ENCODE measurements at places on chromosomes 1 and 21.

DNA sequence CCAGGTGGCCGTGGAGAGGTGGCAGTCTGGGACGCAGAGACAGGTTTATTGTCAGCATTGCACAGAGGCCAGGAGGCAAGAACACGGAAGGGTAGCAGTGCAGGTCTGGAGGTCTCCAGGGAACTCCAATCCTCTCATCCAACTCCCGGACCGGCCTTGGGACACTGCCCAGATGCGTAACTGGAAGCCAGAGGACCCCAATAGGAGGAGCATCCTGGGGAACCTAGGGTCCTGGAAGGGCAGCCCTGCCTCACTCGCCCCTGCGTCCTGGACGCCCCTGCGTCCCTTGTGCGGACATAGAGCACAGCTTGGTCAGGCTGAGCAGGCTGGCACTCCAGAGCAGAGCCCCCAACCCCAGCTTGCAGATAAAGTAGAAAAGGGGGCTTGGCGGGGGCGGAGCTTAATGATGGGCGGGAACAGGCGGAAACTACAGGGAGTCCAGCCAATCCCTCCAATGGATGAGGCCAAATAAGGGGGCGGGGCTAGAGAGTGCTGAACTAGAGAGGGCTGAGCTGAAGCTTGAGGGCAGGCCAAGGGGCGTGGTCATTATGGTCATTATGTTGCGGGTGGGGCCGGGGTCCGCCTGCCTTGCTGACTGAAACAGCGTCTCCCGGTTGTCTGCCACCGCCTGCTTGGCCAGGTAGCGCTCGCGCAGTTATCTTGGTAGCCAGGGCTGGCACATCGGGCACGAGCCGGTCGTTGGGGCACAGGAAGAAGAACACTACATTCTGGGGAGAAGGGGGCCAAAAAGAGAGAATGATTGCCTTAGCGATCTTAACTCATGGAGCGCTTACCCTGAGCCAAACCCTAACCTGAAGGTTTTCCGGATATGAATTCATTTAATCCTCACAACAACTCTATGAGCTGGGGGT lies 3.7 kb upstream of the ARHGEF19 start:
- no peak for DNase-seq

DNA sequence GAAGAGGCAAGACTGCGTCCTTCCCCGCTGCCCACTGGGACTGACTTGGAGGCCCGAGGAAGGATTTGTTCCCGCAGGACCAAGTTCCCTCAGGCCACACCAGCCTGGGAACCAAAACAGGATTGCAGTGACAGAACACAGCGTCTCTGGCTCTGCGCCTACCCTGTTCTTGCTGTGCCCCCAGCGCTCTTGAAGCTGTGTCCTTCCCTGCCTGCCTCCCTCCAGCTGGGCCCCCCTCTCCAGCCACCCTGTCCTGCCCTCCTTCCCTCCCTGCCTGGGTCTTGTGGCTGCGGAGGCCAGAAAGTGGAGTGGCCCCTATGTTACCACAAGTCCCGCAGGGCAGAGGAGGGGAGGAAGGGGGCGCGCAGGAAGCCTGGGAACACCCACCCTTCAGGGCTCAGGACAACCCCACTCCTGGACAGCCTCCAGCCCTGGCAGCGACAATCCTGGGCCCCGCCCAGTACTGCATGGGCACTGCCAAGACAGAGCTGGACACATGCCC lies 164.9 kb downstream of the DYRK1A start:
- DNase-seq, result no peak

DNA sequence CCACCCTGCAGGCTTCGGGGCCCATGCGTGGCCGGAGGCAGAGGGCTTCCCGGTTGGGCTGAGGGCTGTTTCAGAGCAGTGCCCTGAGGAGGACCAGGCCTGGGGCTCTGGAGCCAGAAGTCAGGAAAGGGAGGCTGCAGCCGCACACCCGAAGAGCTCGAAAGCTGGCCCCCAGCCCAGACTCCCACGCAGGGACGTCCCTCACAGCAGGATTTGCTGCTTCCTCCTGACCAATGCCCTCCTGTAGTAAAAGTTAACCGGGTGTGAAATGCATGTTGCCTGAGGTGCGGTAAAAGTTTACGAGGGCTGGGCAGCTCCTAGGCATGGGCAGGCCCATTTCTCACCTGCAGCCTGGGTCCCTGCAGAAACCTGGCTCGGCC lies 101.5 kb upstream of the ARHGEF16 start:
- DNase-seq, result no peak

DNA sequence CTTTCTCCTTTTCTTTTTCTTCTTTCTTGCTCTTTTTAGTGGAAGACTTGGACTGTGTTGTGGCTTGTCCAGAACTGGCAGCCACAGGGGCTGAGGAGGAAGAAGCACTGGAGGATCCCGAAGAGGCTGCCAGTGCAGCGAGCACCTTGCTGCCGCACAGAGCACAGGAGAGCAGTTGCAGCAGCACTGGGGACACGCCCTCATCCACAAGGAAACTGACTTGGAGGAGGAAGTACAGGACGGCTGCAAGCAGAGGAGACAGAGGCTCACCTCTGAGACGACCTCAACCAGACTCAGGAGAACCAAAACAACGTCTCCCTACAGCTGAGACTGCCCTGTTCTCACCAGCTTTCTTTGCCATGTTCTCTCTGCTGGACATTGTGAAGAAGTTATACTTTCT lies 88.9 kb downstream of the UBR4 start:
- no peak for DNase-seq

- DNase-seq, result no peak
Observed at GRCh38 chr1:196960854-196961253, 16.5 kb upstream of the CFHR5 start.

GRCh38 chr1:58585581-58586151 lies 8.6 kb upstream of the TACSTD2 start:
- no peak for DNase-seq

GRCh38 chr1:155962599-155963211 lies 15.6 kb downstream of the ARHGEF2 start:
- no peak for DNase-seq

GRCh38 chr1:109739738-109740614 lies 862 bp downstream of the GSTM3 start:
- peak; percentile 57 for DNase-seq

GRCh38 chr1:15001317-15001915 lies 152.1 kb upstream of the TMEM51 start:
- no peak for DNase-seq

DNA sequence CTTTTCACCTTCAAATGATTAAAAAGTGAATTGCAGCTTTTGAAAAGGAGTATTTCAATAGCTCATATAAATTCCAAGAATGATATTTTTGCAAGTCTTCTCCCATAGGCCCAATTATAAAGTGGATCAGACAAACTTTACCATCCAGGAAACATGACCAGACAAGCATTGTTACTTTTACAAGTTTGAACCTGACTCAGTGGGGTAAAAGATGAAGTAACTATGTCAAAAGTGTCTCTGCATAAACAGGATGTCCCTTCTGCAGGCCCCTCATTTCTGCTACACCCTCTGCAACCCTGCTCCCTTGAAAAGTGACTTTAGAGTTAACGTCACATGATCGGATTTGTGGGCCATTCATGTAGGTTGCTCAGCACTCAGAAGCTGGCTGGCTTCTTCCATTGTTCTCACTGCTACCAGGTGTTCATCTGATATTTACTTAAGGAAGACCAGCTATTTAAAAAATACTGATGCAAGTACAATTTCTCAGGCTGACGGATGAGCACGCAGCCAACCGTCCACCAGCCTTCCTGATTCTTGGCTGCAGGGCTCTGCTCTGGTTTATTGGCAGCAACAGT lies 32.3 kb downstream of the URB1 start:
- no peak for DNase-seq

DNA sequence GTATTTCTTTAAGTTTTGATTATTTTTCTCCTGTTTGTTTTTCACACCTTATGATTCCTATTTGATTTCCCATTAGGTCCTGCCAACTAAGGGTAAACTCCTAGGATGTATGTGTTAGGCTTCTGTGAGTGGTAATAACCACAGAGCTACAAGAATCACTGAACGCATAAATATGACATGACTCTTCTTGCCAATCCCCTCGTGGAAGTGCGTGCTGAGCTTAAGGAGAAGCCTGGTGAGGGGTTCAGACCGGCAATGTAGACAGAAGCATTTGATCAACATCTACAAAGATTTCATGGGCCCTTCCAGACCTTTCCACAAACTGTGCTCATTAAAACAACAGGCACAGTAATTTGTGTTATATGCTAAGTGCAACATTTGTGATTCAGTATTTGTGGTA lies 273.8 kb upstream of the SNX7 start:
- DNase-seq, result no peak

DNA sequence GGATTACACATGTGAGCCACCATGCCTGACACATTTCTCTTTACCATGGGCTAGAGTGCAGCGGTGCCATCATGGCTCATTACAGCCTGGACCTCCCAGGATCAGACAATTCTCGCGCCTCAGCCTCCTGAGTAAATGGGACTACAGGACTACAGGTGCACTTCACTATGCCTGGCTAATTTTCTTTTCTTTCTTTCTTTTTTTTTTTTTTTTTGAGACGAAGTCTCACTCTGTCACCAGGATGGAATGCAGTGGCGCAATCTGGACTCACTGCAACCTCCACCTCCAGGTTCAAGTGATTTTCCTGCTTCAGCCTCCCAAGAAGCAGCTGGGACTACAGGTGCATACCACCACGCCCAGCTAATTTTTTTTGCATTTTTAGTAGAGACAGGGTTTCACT lies 14.8 kb upstream of the KIF1B start:
- DNase-seq, result no peak

Measured in stimulated activated CD8-positive, alpha-beta memory T cell treated with anti-CD3 and anti-CD28 coated beads, Interleukin-15, amount 100 ng/mL, for 24 hours (primary cell).